ENCODE measurements at places on chromosomes 11 and 22.

DNA sequence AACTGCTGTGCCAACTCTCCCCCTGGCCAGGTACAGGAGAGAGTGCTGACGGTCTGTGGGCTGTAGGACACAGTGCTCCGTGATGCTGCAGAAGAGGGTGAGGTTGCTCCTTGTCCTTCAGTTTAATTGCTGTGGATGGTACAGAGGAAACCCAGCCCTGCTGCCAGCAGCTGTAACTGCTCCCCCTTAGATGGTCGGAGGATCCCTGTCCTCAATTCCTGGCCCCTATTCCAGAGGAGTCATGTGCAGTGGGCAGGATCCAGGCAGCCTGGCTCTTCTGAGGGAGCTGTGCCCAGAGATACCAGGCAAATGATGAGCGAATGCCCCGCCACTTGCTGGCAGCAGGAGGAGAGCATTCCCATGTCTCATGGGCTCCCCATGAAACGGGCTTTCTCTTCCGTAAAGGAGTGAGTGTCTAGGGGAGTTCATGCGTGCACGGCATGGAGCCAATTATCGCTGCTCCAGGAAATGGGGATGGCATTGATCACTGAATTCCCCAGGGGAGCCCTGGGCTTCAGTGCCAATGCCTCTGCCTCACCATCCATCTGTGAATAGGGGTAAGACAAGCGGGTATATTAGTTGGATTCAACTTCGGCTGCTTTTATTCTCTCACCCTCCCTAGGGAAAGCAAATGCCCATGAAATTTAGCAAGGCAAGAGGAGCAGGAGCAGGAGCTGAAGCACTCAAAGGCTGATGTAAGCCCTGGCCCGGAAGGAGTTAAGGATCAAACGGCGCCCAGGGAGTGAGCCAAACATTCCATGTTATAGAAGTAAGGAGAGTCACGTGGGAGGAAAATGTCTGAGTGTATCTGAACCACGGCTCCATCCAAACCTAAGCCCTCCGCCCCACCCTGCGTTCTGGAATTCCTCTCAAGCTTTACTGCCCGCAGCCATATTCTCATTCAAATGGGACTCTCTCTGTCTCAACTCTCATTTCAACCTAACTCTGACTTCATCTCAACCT is 51.0 kb upstream of the CSNK2A3 start:
- peak; percentile 24 for DNase-seq

- DNase-seq: no peak
Measured at GRCh38 chr22:45192701-45193187, 29.0 kb downstream of the NUP50 start.

DNA sequence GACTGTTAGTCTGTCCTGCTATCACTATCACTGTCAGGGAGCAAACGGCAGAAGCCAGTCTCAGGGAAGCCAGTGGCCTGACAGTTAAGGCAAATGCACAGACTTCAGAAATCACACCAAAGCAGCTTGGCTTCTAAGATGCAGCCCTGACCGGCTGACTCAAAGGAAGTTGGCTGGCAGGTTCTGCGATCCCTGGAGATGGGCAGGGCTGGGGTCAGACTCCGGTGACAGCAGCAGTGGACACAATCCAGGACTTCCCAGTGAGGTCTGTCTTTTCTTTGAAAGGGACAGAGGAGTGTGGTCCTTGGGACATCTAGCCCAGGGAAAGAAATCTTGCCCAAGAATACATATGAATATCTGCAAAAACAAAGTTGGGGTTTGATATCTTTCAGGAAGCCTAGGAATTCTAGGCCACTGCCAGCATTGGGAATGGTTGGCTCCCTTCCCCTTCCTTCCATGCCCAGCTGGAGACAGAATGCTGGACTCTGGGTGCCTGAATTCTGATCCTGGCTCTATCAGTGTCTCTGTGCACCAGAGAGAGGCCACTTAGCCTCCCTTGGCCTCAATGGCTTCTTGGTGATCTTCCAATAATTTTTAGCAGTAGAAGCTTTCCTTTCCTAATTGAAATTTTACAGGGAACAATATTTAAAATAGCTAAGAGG is 108.9 kb downstream of the KIRREL3 start:
- DNase-seq: no peak

DNA sequence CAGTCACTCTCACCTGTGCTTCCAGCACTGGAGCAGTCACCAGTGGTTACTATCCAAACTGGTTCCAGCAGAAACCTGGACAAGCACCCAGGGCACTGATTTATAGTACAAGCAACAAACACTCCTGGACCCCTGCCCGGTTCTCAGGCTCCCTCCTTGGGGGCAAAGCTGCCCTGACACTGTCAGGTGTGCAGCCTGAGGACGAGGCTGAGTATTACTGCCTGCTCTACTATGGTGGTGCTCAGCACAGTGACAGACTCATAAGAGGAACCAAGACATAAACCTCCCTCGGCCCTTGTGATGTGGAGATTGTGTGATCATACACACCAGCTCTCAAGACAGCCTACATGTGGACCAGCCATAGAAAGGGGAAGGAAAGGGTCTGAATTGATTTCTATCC is 113.3 kb downstream of the ZNF280B start:
- no peak for DNase-seq

GRCh38 chr11:14181121-14181520 is 177.9 kb downstream of the RRAS2 start:
- no peak for DNase-seq

GRCh38 chr11:70289582-70289981 is 19.1 kb downstream of the PPFIA1 start:
- no peak for DNase-seq

GRCh38 chr11:123652599-123652998 is 1.8 kb downstream of the SCN3B start:
- no peak for DNase-seq

GRCh38 chr11:32594272-32594671 is 10.6 kb downstream of the EIF3M start:
- no peak for DNase-seq

GRCh38 chr11:34432822-34433221 is 5.9 kb upstream of the CAT start:
- no peak for DNase-seq

DNA sequence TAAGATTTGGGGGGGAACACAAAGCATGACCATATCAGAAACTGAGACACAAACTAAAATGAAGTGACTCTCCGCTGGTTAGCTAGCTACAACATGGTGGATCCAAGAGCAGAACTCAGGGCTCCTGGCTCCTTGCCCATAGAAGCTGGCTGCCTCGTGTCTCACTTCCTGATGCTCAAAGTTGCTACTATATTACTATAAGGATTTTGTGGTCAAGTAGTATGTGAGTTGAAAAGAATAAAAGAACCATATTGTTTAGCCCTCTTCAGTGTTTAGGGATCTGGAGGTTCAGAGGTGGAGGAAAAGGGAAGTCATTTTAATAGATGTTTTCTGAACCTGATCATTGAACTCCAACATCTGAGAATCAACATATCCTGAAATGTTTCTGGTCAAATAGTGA is 16.9 kb upstream of the SIK2 start:
- DNase-seq: no peak

Measured in amniotic stem cell (primary cell).